ENCODE measurements at places on chromosomes 1 and 21.

DNA sequence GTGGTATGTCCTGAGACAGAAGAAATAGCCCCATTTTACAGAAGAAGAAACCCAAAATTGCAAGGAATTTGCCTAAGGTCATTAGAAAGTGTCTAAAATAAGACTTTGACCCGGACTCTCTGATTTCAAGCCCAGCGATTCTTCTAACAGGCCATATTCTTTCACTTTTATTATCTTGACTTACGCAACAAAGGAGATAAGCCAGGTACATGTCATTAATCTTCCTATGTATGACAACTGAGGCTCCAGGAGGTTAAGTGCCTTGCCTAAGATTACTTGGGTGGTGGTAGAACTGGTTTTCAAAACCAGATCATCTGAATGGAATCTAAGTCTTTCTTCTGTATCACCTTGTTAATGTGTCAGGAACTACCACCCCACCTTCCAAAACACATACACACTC is 124.3 kb downstream of the PBX1 start:
- DNase-seq = no peak

DNA sequence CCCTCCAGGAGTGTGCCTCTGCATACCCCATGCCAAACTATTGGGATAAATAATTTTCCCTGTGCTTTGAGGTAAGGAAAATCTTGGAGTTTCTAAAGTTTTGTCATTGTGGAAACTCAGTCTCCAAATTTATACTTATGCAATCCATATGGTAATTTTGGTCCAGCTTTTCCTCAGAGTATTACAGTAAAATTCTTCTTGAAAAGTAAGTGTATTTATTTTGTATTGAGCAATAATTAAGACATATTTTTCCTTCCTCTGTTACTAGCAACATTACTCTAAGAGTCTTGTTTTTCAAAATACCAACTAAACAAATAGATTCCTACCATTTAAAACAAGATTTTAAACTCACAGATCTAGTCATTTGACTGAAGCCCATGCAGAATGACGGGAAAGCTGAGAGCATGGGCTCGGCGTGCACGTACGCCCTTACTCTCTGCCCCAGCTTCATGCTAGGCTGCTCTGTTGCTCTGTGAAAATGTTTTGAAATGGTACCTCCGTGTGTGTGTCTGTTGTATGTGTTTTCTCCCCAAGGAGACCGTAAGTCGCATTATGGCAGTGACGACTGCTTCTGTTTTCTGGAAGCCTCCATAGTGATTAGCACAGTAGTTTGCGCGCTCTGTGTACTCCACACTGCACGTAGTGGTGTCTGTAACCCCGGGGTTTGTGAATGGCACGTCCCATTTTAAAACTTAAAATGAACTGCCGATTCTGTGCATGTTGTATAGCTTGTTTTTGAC is 165.3 kb downstream of the SDCCAG8 start:
- no peak for DNase-seq

- DNase-seq = no peak
Observed at GRCh38 chr1:84871181-84871580, 21.8 kb downstream of the LPAR3 start.

- DNase-seq = no peak
Observed at GRCh38 chr1:210246447-210246846, 13.9 kb downstream of the SERTAD4 start.

- no peak for DNase-seq
Observed at GRCh38 chr1:193190096-193190744, 3.8 kb upstream of the B3GALT2 start.

DNA sequence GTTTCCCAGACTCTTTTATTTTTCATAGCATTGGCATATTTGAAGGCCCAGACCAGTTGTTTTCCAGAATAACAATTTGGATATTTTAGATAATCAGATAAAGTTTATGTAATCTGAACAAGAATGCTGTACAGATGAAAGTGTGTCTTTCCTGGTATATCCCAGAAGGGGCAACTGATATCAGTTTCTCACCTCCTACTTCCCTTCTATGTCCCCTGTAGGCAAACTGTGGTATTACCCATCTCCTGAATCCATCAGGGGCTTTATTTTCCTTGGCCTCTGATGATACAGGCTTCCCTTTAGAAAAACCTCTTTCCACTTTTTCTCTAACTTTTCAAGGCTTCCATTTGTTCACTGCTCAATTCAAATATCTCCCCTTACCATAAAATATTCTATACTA is 87.5 kb upstream of the RGS1 start:
- DNase-seq = no peak

- no peak for DNase-seq
Observed at GRCh38 chr1:214270097-214270650, 10.8 kb upstream of the SMYD2 start.

DNA sequence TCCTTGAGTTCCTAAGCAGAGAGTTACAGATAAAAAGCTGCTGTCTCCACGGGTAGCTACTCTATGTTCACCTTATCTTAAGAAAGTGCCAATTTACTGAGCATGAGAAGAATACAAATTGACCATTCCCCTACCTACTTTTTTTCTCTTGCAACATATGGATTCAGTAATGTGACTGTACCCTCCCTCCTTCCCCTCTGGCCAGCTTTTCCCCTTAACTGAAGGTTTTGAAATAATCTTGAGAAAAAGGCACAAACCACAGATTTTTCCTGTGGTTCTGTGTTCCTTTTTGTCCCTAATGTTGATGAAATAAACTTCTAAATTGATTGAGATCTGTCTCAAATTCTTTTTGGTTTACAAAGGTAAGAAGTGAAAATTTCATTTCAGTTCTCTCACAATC is 2.6 kb upstream of the CD2 start:
- no peak for DNase-seq

DNA sequence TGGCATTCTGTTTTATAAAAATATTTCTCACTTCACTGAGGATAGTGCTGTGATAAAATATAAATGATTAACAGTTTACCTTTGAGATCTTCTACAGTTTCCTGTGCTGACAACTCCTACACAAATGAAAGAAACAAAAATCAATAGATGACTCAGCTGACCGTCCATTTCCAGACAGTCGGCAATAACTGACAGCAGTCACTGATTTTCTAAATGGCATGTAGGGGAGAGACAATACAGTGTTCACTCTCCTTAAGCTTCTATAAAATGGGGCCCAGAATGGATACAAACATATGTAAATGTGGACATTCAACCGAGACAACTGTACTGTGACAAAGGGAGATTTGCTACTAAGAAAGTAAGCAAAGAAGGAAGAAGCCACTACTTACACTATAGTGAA is 34.3 kb downstream of the PCNX2 start:
- no peak for DNase-seq

GRCh38 chr21:42739061-42739931 is 85.9 kb downstream of the PDE9A start:
- no peak for DNase-seq

DNA sequence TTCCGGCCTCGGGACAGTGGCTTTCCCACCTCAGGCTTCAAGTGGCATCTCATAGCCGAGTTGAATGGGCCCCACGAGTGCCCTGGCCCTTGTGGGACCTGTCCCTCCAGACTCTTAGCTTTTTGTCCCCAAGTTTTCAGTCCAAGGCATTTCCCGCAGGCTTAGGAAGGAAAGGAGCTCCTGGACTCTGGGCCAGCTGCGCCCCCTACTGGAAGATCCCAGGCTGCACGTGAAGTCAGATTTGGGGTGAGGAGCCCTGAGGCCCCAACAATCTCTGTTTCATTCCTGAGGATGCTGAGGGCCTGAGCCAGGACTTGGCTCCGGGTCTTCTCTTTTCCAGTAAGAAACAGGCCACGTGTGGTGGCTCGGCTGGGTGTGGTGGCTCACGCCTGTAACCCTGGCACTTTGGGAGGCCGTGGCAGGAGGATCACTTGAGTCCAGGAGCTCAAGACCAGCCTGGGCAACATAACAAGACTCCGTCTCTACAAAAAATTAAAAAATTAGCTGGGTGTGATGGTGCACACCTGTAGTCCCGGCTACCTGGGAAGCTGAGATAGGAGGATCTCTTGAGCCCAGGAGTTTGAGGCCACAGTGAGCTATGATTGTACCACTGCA is 67.4 kb downstream of the ARHGEF10L start:
- DNase-seq = peak; percentile 82

DNA sequence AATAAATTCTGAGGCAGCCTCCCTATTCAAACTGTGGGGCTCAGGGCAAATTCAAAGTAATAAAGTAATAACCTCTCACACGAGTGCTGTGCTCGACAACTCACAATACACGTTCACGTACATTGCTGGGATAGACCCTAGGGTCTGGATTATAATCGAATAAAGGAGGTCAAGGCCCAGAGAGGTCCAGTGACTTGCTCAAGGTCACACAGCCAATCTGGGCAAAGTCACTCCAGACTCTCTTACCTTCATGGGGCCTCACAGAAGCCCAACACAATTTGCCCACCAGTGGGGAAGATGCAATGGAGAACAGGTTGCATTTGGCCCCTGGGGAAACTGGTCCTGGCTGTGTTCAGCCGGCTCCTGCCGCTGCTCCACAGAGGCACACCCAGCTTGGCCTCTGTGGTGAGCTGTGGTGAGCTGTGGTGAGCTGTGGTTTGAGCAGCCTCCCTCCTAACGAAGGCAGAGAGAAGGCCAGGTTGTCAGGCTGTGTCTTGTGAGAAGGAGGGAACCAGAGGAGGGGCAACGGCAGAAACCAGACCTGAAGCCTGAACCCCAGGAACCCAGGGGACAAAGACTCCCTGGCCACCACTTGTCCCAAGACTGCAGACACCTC is 35.1 kb downstream of the NUAK2 start:
- DNase-seq = no peak

DNA sequence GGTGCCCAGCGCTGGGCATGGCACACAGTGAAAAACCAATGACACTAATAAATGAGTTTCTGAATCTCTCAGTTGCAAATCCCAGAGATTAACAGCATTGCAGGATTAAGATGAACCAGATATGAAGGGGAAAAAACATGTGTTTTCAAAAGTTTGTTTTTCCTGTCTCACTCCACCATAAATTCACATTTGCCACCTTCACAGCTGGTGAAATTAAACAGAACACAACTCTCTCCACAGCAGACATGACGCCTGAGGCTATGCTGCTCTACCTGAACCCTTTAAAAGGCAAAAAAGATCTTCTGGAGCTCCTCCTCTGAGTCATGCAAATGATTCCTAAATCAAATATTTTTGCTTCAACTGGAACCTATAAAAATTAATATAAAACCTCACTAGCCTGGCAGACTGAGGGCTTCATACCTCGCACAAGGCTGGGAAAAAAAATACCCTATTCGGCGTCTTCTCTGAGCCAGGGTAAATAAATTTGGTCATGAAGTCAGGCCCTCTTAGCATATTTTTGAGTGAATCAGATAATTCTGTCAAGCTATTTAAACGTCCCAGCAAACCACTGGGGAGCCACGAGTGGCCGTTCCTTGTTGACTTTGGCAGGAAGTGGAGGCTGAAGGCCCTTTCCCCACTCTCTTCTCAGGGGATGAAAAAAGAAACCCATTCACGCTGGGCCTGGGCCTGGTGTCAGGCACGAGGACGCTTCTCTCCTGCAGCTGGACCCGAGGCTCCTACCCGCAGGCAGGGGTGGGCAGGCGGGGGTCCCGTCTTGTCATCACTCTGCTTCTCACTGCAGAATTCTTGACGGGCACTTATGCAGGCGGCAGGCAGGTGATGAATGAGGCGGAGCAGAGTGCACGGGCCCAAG is 53.0 kb downstream of the DMRTB1 start:
- peak; percentile 57 for DNase-seq

DNA sequence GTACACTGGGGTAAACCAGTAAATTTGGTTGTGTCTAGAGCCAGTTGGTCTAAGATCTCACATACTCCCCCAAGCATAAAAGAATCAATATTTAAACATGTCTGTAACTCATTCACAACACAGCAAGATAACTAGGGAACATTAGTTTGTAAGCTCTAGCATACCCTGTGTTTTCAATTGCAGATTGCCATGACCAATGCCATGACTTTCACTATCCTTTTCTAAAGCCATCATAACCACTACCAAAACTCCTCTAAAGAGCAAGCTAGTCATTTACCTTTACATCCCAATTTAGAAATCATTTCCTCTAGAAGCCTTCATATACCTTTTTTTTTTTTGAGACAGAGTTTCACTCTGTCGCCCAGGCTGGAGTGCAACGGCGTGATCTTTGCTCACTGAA is 56.5 kb upstream of the PLA2G4A start:
- no peak for DNase-seq

DNA sequence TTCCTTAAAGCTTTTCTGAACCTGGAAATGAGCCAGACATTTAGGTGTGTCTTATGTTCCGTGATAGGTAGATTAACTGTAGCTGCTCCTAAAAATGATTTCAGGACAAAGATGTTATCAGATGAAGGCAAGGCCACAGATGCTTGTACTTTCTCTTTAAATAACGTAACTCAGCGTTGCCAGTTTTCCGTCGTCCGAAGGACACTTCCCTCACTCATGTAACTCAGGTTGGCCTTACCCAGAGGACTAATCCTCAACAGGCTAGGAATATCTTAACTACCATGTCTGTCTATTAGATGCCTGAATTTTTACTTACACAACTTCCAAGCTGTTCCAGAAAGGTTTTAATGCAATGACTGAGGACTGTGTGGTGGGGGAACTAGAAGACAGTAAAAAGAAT is 35.4 kb upstream of the FAM89A start:
- no peak for DNase-seq

GRCh38 chr1:109096120-109096519 is 5.6 kb downstream of the TMEM167B start:
- no peak for DNase-seq

GRCh38 chr1:78641558-78641957 is 8.1 kb upstream of the IFI44 start:
- no peak for DNase-seq

DNA sequence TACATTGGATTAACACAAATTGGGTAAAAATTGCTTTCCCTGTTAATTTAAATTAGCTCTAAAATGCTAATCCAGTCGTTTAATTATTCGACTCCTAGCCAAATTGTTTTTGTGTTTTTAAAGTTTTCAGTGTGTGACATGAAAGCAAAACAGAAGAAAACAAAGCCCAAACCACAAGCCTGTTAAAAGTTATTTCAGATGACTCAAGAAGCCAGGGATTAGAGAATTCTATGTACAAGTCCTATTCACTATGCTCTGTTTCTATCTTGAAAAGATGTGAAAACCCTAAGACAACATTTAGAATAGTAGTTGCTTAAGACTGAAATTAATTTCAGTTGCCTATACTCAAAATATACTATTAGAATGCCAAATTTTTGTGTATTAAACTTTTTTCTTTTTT is 294.8 kb upstream of the ADAMTS5 start:
- no peak for DNase-seq

Data from Right ventricle myocardium superior (tissue), 1 donor.